Tibial artery (tissue), 4 donors: ENCODE measurements at places on chromosomes 12 and 14.

DNA sequence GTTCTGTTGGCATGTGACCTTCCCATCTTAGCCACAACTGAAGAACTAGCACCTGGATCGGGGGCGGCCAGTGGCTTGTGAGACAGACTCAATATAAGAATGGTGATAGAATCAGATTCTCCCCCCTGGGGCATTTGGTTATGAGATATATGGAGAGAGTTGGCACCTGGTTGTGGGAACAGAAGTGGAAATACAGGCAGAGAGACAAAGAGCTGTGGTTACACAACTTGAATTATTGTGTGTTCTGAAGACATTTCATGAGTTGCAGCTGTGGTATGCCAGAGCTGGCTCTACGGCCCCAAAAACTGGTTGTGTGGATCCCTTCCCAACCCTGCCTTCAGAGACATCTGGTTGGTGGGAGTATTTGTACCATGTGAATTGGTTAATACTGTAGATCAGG is 2.9 kb upstream of the MSRB3 start:
- DNase-seq = no peak
- H3K27me3 ChIP-seq = no peaks in the 10 kb centered on the region
- no peak overlapping the region for H3K4me3 ChIP-seq

DNA sequence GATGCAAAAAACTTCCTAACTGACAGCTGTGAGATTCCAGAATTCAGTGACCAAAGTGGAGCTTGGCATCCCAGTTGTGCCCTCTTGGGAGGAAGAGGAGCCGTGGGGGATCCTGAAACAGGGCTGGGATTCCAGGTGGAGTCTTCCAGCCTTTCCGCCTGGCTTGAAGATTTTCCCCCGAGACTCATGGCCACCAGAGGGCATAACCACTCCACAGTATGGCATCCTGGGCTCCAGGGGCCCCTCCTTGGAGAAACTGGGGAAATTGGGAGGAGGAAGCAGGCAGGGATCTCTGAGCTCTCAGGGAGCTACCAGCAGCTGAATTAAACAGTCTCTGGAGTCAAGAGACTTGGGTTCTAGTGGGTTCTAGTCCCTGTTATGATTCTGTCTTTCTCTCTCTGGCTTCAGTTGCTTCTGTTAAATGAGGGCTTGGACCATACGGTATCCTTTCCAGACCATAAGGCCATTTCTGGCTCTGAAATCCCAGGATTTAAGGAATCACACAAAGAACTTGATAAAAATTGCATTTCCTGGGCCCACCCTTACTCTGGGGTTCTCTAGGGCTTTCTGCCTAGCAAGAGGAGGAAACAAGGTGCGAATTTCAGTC is 2.6 kb upstream of the TAMALIN start:
- H3K36me3 ChIP-seq = no peaks in the 10 kb centered on the region
- peaks cover 22% of the 10 kb centered on the region for H3K4me1 ChIP-seq

DNA sequence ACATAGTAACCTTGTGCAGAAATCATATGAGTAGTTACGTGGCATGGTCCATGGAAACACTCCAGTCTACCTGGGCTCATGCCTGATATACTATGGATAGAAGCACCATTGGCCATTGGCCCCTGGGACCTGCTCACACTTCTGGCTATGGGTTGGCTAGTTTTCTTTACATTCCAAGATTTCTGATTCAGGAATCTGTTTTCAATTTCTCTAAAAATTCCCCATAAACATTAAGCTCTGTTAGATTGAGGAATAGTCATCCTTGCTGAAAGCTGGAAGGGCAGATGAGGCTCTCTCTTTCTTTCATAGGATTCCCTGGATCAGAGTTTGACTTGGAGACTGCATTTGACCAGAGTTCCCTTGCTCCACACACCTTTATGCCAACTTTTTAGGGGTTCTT is 37.3 kb upstream of the RAP1B start:
- H3K36me3 ChIP-seq = no peaks in the 10 kb centered on the region
- no peak overlapping the region for H3K27ac ChIP-seq
- no peak for DNase-seq
- no peak overlapping the region for H3K4me3 ChIP-seq
- H3K4me1 ChIP-seq = no peaks in the 10 kb centered on the region
- H3K27me3 ChIP-seq = no peaks in the 10 kb centered on the region

DNA sequence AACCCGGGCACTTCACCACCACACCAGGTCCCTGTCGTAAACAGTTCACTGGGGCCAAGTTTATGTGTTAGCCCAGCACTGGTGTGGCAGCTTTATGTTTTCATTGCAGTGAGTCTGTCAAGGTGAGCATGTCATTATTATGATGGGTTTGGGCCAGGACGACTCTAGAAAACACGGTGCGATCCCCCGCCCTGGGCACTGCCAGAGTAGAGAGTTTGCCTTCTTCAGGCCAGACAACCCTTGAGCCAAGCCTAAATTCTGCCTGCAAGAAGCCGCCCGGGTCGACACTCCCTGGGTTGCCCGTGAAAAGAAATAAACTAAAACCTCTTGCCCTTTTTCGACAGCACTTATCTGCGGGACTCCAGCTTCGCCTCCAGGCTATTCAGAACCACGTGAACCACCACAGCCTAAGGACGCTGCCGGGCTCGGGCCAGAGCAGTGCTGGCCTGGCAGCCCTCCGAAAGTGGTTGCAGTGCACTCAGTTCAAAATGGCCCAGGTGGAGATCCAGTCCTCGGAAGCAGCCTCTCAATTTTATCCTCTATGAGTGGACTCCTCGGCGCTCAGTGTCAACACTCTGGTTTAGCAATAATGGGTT is 81.8 kb downstream of the PRIMA1 start:
- peaks cover 8% of the 10 kb centered on the region for H3K27me3 ChIP-seq
- H3K4me3 ChIP-seq = no peak overlapping the region
- no peaks in the 10 kb centered on the region for H3K36me3 ChIP-seq
- DNase-seq = no peak
